RWPE1 (cell line): ENCODE measurements at places on chromosomes 2 and 18.
A peak's percentile ranks its signal among the peaks of the same experiment; 100 is the strongest.

GRCh38 chr2:105361102-105361889 lies 24.0 kb downstream of the C2orf49 start:
- DNase-seq = no peak

- no peak for DNase-seq
Measured at GRCh38 chr18:56221195-56222065, 417.0 kb downstream of the TXNL1 start.

DNA sequence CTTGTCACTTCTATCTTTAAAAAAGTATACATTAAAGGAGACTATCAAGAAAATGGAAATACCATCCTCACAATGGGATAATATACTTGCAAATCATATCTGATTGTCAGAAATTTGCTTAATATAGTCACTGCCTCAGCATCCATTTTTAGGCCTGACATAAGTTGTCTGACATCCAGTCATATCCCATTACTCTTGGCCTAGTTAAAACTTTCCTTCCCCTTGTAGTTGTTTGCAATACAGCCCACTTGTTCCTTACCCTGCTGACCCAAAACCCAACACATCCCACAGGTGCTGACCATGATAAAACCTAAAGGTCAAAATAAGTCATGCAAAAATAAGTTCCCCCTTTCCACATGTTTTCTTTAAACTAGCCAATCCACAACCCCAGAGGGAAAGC lies 3.6 kb upstream of the ARHGEF33 start:
- DNase-seq = no peak

- DNase-seq = peak; percentile 13
Measured at GRCh38 chr2:154623819-154624218, 74.7 kb upstream of the KCNJ3 start.

- DNase-seq = no peak
Measured at GRCh38 chr2:169294001-169294675, 68.2 kb downstream of the LRP2 start.

- DNase-seq = no peak
Measured at GRCh38 chr2:152814475-152815030, 96.1 kb downstream of the ARL6IP6 start.

DNA sequence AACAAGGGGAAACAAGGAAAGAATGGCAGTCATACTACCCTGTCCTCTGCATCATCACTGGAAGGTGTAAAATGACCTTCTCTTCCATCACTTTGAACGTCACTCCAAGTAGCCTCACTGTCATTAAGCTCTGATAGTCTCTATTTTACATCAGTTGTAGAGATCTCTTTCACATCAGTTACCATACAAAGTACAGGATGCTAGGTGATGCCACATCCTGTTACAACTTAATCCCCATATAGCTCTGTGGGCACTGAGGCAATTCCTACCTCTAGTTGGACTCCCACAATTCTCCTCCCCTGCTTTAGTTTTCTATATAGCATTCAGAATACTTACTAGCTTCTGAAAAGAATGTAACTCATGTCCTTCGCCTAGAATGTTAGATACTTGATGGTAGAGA lies 55.1 kb upstream of the TTC27 start:
- DNase-seq = no peak

DNA sequence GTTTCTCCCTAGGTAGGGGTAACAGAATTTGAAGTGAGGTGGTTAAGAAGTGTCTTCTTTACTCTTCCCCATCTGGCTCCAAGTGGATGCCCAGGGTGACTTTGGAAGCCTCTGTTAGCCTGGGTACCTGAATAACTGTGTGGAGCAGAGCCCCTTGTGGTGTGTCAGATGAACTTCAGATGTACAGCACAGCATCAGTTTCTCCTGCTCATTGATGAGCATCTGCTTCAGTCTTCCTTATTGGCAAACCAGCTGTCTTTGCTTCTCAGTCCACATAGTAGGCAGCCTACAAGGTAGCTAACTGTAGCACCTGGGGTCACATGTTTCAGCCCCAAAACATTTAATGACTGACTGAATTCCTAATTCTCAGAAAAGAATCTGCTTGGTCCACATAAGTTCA lies 56.2 kb upstream of the ATP8B1 start:
- peak; percentile 16 for DNase-seq

- DNase-seq = no peak
Measured at GRCh38 chr2:235693279-235693678, 199.4 kb downstream of the AGAP1 start.

DNA sequence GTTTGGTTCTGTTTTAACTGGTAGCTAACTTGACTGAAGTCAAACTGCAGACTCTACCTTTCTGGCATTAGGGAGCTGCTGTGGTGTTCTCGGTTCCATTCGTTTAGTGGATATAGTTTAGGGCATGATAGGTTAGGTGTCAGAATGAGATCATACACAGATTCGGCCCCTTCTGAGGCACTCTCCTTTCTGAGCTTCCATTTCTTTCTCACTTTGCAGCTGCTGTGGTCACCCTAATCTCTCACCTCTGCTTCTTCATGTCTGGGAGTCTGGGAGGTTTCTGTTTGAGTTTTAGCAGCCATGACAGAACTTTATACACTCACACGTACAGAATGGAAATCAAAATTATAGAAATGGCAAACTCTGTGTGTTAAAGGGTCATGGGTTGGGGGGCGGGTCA lies 122.8 kb downstream of the ATP9B start:
- DNase-seq = no peak

- no peak for DNase-seq
Measured at GRCh38 chr2:222671259-222672067, at the start of gene MOGAT1. TSS of gene MOGAT1 (plus strand) at chr2:222671658. CDS start at chr2:222671786, 128 bp downstream.

- DNase-seq = no peak
Measured at GRCh38 chr2:179050755-179051154, 818 bp upstream of the CCDC141 start.

DNA sequence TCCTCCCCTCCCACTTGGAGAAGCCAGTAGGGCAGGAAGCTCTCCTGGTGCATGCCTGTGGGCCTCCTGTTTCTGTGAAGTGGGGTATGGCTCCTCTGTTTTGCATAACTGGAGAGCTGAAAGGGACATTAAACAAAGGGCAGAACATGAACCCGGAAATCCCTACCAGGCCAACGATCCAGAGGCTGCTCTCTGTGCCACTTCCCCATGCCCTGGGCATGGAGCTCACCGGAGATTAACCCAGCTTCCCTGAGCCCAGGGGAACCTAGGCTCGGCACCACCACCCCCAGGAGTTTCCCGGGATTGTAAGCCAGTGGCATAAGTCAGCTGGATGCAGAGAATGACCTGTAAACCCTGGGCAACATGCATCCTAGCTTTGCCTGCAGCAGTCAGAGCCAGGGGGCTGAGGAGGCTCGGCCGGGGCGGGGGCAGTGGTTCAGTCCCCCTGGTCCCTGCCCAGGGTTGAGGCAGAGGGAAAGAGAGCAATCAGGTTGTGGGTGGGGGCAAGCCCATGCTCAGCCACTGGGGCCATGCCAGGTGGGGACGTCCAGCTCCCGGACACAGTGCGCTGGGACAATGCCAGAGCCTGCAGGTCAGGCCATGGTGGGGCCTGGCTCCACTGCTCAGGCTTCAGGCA lies 49.5 kb downstream of the TIMM21 start:
- DNase-seq = no peak
